ENCODE measurements at places on chromosomes 4 and X.

DNA sequence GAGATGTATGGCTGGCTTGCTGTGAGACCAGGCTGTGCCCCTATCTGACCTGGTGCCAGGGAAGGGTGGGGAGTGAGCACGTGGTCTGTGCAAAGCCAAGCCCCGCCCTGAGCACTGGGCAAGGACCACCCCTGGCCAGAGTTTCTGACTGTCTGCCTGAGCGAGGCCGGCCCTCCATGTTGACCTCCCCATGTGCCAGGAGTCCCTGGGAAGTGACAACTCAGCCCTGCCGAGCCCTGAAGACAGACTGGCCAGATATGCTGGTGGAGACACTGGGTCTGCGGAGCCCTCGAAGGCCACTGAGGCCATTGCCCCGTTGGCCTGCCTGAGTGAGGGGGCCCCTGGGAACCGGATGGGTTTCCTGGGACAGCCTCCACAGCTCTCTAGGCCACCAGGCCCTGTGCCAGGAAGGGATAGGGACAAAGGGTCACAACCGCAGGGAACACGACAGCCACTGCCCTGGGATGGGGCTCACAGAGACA, 7.1 kb upstream of the BGN start:
- DNase-seq, result peak; percentile 54

DNA sequence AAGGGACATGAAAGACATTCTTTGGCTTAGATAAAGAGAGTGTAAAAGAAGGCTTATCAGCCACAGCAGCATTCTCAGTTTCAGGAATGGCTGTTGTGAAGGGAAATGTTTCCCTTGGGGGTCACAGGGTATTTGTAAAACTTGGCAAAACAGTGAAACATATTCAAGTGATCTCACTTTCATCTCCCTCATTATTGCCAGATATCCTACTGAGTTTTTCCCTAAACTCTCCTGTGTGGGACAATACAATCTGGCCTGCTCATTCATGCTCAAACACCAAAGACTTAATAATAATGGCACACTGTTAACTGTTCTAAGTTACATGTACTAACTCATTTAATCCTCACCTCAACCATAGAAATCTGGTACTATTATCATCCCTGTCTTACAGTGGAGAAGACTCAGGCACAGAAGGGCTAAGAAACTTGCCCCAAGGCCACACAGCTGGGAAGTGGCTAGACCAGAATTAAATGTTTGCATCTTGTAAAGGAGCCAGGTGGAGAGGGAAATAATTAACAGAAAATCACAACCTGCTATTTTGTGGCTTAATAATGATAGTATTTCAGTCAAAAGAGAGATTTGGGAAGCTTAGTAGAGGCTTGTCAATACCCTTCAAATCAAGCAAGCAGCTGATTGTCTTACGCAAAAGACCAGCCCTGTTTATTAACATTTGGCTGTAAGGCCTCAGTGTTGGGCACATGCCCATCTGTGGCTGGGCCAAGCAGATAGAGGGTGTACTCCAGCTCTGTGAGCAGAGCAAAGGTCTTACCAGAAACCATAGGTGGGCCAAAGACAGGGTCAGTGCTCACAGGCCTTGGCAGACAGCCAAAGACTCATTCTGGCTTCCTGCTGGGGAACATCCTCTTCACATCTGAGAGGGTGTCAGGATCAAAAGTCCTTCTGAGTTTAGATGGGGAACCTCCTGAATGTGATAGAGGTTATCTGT, 17.3 kb downstream of the SMPX start:
- DNase-seq, result no peak

DNA sequence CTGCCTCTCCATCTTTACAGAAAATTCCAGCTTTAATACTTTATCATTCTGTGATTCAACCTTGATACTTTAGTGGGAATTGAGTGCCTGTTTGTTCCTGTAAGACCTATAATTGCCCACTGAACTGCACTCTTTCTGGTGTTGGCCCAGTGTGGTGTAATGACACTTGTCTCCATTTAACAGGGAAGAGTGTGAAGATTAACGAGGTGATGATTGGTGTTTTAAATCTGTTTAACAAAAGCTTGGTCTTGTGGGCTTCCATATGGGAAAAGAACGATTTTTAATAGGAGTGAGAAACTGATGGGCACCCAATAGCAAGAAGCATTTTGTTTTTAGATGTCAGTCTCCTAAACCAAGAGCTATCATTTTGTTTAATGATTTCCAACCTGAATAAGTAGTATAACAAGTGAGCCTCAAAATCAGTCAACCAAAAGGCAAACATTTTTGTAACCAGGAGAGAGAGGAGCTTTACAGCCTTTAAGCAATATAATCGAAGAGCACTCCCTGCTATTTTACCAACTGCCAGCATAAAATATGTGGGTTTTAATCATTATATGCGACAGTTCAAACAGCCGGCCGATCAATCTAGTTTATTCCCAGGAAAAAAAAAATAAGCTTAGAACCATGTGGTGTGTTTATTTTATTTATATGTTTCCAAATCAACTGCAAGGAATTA, 50.2 kb downstream of the SUPT20HL1 start:
- no peak for DNase-seq

GRCh38 chr4:86834901-86835300, 14.3 kb downstream of the SLC10A6 start:
- DNase-seq, result no peak

DNA sequence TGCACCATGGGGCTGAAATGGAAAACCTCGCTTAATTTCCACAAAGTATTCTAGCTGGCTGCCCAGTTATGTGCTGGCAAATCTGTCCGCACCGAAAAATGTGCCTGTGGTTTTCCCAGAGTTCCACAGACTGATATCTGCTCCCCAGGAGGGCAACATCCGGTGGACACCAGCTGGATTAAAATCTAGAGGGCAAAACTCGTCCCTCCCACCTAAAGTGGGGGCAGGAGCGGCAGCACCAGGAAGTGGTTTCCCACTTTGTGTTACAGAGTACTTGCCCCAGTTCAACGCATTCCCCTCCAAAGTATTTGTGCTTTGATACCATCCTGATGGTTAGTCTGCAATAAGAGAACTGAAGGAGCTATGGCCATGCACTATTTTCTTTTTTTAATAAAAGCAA, 187.6 kb downstream of the TSPAN5 start:
- DNase-seq, result no peak

GRCh38 chr4:153852501-153852900, 63.6 kb upstream of the SFRP2 start:
- DNase-seq, result no peak

GRCh38 chr4:38181286-38181685, 221.1 kb downstream of the PTTG2 start:
- DNase-seq, result no peak

- DNase-seq, result no peak
These were observed 290.3 kb upstream of the LDB2 start for GRCh38 chr4:17188547-17189400.

GRCh38 chr4:174581901-174582300, 59.6 kb upstream of the HPGD start:
- DNase-seq, result no peak

DNA sequence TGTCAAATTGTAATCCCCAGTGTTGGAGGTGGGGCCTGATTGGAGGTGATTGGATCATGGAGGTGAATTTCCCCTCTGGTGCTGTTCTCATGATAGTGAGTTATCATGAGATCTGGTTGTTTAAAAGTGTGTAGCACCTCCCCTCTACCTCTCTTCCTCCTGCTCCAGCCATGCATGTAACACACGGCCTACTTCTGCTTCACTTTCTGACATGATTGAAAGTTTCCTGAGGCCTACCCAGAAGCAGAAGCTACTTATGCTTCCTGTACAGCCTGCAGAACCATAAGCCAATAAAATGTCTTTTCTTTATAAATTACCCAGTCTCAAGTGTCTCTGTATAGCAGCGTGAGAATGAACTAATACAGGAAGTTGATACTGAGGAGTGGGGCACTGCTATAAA, 61.7 kb upstream of the DDX60 start:
- DNase-seq, result no peak
